ENCODE measurements at places on chromosomes 16 and 17.

DNA sequence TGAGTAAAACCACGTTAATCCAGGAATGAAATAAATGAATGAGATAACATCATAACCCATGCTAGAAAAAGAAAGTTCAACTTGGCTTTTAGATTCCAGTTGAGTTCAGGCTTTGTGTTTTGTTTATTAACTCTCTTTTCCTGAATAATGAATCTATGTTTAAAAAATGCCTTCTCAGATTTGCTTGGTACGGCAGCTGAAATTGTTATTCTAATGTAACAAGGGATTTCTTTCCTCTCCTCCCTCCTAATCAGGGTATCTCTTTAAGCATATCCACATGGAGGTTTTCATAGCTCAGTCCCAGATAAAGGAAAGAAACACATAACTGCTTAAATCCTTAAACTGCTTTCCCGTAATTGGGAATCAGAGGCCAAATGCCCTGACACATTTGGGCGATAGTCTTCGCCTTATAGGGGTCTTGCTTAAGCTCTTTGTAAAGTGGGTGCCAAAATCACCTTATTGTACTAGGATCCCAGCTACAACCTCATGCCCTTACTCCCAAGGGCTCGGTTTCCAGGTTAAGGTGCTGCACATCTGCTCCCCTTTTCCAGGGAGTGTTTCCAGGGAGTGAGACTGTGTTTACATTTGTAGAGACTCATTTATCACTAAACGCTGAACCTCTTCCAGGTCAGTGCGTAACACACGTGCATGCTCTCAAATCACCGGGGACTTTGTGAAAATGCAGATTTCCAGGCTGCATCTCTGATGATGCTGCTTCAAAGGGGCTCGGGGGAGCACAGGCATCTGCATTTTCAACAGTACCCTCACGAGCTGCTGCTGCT, 142.8 kb upstream of the FOXF1 start:
- no peak for DNase-seq

GRCh38 chr17:81058263-81058871, 23.4 kb downstream of the BAIAP2 start:
- no peak for DNase-seq

GRCh38 chr17:68060336-68060735, 24.8 kb downstream of the KPNA2 start:
- DNase-seq, result no peak

- no peak for DNase-seq
Measured at GRCh38 chr16:10497132-10498101, 83.0 kb downstream of the EMP2 start.

- no peak for DNase-seq
Measured at GRCh38 chr17:66686601-66687000, 148.3 kb upstream of the CACNG5 start.

- DNase-seq, result peak; percentile 83
Measured at GRCh38 chr17:38349097-38349730, 2.4 kb upstream of the SOCS7 start.

DNA sequence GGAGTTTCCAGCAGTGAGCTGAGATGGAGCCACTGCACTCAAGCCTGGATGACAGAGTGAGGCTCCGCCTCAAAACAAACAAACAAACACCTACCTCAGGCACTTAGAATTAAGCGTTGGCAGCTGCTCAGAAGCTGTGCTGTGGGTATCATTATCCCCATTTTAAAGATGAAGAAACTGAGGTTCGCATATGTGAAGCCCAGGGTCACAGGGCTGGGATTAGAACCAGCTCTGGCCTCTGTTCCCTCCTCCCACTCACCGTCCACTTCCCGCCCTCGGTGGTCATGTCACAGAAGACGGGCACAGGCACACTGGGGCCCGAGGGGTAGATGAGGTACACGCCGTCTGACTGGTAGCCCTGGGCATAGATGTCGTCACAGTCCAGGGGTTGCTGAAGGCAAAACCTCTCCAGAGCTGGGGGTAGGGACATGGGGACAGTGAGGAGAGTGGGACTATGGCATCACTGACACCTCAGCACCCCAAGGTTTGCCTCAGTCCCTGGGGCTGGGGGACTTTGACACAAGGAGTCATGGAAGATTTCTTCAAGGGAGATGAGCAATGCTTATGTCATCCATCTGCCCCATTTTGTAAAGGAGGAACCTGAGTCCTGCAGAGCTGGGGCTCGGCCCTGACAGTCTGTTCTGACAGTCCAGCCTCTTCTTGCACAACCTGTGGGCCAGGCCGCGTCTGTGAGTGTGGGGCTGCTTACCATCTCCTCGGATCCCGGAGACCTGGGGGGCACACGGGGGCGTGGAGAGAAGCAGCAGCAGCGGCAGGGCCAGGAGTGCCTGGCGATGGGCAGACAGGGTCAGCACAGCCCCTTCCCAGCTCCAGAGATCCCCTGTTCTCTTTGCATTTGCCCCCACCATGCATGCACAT, 700 bp downstream of the MFAP4 start:
- no peak for DNase-seq

- DNase-seq, result no peak
Measured at GRCh38 chr16:31527734-31528274, at the start of gene AHSP. Gene AHSP (plus strand): TSS chr16:31527900. CDS start chr16:31528140, 240 bp downstream.

GRCh38 chr16:1949507-1949906, 5.0 kb downstream of the RPL3L start:
- DNase-seq, result no peak

- no peak for DNase-seq
Measured at GRCh38 chr17:927611-928461, 51.7 kb downstream of the NXN start.

DNA sequence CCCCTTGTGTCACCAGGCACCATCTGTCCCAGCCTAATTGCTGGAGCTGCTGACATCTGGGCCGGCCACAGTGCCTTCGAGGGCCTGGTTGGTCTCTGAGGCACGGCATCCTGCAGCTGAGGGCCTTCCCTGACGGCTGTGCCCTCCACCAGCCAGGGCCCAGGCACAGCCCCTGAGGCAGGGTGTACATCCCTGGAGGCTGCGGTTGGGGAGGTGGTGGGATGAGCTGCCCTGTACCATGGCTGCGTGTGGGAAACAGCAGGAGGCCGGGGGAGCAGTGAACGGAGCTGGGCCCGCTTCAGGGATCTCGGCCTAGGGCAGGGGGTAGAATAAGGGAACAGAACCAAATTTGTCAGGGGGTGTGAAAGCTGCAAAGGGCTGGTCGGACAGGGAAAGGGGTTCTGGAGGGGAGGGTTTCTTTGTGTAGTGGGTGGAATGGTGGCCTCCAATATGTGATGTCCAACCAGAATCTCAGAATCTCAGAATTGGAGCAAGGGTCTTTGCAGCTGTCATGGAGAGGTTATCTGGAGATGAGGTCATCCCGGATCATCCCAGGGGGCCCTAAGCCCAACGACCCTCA, 10.0 kb upstream of the SLC38A10 start:
- no peak for DNase-seq

DNA sequence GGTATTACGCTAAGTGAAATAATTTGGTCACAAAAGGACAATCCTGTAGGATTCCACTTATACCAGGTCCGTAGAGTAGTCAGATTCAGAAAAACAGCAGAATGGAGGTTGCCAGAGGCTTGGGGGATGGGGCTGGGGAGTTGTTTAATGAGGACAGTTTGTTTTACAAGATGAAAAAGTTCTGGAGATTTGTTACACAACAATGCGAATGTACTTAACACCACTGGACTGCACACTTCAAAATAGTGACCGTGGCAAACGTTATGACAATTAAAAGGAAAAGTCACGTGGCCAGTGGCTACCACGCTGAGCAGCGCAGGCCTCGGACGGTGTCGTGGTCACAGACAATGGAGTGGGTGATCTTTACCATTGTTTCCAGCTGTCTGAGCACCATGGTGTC, 338.1 kb downstream of the SEC14L1 start:
- DNase-seq, result no peak

- DNase-seq, result no peak
Measured at GRCh38 chr16:61547626-61548025, 488.6 kb downstream of the CDH8 start.

DNA sequence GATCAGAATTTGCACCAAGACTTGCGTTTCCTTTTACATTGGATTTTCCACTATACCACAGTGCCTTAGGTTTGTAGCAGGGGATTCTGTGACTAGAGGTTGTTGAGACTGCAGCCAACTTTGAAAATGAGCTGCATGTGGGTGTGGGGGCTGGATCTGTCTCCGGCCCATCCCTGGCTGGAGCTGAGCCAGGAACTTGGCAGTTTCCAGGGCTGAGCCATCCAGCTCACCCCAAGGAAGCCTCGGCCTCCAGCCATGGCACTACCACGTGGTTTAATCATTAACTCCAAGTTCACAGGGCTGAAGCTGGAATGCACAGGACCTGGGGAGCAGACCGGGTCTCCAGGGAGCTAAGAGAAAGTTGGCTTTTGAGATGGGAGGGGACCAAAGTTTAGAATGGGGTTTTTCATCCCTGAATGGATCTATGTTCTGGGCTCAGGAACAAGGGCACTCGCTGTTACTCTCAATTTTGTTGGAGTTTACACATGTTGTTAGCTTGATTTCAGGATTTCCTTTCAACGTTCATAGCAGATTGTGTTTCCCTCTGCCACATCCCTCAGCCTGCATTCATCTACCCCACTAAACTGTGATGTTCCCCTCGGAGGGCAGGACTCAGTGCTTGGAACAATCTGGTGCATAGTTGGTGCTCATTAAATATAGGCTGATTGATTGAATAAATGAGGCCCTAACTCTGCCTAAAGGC, 42.3 kb upstream of the HNF1B start:
- DNase-seq, result no peak

DNA sequence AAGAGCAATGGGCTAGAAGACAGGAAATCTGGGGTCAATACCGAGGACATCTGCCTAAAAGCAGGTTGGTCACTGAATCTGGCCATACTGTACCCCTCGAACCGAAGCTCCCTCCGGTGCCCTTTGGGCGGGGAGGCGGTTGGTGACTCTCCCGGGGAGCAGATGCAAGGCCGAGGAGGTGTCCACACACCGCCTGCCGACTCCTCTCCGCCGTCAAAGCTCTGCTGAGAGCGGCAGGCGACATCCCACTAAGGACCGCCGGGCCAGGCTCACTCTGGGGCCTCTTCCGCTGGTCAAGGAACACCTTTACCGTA, 458 bp downstream of the ZNF200 start:
- no peak for DNase-seq

DNA sequence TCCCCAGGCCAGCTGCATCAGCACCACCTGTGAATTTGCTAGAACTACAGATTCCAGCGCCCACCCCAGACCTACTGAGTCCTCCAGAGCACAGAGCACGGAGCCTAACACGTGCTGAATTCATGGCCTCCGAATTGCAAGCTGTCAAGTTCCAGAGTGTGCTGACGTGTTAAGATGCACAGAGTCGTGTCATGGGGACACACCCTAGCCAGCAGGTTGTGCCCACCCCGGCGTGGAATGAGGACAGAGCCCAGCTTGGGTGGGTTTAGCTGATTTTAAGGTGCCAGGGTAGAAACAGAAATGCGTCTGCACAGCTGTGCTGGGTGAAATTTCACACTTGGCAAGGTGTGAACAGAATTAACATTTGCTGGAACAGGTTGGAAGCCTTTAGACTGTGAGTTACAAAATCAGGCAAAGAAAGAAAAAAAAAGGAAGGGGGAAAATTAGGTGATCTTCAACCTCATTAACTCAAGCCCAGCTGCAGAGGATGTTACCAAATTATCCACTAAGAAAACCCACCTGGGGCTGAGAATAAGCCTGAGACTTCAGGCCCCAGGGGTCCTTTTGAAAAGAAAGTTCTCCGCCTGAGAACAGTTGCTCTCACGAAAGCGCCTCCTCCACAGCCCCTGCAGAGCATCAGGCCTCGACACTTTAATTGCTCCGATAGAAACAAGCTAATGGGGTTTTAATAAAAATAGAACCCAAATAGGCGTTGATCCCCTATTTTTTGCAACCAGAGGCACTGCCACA, 27.1 kb downstream of the GINS3 start:
- no peak for DNase-seq

GRCh38 chr16:57648125-57648524, 19.7 kb downstream of the ADGRG1 start:
- DNase-seq, result no peak

- DNase-seq, result no peak
Measured at GRCh38 chr16:11877374-11877773, 26.0 kb upstream of the RSL1D1 start.

- no peak for DNase-seq
Measured at GRCh38 chr16:61295311-61295710, 740.9 kb downstream of the CDH8 start.

DNA sequence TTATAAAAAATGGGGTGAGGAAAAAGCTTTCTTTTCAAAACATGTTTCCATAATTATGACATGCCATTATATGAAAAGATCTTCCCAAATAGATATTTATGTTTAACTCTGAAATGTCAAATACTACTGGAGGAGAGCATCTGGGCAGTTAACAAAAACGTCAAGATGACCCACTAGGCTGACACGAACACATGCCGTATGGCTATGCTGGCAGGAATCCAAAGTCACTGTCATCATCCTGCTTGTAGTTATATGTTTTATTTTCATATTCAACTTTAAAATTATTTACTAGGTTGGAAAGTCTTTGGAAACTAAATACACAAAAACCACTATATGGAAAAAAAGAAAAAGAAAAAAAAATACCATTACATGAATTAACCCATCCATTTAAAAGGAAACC, 27.3 kb downstream of the ANKFY1 start:
- no peak for DNase-seq

- no peak for DNase-seq
Measured at GRCh38 chr17:48453447-48453846, 23.4 kb upstream of the SKAP1 start.

DNA sequence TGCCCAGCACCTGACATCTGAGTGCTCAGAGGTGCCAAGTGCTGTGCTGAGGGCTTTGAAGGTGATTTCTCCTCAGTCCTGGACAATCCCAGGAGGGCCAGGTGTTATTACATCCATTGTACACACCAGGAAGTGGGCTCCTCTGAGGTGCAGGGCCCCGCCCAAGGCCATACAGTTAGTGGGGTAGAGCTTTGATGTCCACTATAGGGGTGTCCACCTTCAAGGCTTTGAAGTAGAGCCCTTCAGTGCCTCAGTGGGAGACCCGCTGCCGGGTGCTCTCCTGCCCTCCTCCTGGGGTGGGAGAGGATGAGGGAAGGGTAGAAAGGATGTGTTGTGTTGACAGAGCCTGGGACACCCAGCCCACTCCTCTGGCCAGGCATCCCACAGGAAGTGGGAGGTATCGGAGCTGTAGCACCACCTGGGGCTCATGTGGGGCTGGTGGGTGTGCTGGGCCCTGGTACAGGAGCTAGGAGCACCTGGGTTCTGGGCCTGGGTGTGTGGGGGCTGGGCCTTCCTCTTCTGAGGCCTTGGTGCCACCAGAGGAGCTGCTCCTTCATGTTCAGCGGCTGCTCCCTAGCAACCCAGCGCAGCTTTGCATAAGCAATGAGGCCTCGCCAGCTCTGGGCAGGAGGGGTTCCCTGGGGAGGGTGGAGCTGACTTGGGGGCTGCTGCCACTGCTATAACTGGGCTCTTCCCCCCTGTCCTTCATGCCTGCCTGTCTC, 7.4 kb downstream of the LASP1 start:
- no peak for DNase-seq
